Hepatic stellate cell (primary cell): ENCODE measurements at places on chromosomes 6 and 20.

GRCh38 chr20:58783511-58784011, 67.1 kb downstream of the GNAS-AS1 start:
- no peak for DNase-seq

- DNase-seq = no peak
Observed at GRCh38 chr6:141641951-141642350, 490.8 kb upstream of the GJE1 start.

- peak; percentile 31 for DNase-seq
Observed at GRCh38 chr20:23446505-23446904, 6.2 kb downstream of the CST11 start.

- DNase-seq = no peak
Observed at GRCh38 chr6:66478705-66479104, 771.7 kb upstream of the EYS start.

DNA sequence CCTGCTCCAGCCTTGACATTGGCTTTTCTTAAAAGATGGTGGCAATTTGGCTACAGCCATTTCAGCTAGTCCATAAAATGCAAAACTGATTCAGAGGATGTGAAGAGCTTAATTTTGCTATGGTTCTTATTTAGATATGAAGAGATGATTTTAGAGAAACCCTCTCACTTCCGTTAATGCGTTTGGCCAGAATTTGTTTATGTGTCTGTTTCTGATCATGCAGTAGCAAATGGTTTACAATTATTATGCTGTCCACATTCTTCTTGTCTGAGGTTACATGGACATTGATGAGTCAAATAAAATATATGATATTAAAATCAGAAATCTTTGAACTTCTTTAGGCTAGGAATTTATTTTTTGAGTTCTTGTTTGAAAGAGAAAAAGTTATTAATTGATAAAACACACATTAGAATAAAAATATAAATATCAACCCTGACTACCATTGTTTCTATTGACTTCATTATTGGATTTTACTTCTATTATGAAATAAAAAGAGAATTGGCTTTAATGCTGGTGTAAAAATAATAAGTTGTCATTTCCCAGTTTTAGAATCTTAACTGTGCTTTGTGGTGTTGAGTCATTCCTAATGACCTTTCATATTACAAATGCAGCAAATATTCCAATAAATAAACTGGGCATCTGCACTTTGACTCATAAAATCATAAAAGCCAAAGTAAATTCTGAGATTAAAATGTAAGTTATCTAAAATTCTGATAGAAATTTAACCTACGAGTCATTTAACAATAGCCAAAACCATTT, 1286.0 kb upstream of the GJE1 start:
- DNase-seq = no peak

DNA sequence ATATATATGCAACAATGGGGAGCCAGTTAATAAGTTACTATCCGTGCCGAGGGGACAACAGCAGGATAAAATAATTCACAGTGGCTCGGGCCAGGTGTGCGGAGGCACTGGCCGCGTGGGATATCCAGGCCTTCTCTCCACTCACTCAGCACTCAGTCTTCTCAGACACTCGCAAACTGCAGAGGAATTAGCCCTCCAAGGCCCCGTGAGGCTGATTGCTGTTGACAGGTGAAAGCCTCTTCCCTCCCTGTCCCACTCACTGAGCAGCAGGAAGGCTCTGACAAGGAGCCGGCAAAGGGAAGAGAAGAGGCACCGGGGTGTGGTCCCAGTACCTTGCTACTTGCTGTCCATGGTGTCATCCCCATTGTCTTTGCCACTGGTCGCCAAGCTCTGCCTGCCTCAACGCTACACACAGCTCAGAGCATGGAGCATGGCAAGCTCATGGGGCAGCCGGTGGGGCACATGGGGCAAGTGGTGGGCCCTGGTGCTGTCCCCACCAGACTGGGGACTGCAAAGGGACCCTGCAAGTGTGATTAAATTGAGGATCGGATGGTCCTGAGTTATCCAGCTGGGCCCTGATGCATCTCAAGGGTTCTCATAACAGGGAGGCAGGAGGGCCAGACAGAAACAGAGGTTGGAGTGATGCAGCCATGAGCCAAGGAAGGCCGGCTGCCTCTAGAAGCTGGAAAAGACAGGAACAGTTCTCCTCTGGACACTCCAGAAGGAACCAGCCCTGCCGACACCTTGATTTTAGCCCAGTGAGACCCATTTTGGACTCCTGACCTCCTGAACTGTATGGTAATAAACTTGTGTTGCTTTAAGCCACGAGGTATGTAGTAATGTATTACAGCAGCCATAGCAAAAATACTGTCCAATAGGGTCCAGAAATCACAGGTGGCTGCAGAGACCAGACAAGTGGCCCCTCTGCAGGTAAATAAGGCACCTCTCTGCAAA, 119.7 kb downstream of the PSMB1 start:
- DNase-seq = no peak

DNA sequence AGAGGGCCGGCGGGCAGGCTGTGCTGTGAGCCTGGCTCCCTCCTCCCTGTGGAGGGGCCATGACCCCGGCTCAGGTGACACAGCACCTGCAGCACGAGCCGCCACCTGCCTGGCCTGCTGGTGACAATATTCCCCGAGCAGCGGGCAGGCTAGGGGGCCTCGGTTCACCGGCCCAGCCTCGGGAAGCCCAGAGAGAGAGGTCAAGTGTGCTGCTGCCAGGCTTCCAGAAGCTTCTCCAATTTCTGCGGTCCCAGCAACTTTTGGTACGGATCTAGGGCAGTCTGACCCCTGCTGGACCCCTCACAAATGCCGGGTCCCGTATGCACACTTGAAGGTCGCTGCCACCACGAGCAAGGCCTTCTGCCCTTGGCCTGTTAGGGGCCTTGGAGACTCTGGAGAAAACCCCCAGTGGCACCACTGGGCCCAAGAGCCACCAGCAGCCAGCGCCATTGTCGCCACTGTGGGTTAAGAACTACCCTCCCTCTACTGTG, 38.6 kb upstream of the NOL4L start:
- no peak for DNase-seq

- peak; percentile 66 for DNase-seq
Observed at GRCh38 chr6:82144007-82144851, 103.3 kb downstream of the IBTK start.

GRCh38 chr6:35082733-35083403, 58.3 kb downstream of the TCP11 start:
- DNase-seq = no peak

DNA sequence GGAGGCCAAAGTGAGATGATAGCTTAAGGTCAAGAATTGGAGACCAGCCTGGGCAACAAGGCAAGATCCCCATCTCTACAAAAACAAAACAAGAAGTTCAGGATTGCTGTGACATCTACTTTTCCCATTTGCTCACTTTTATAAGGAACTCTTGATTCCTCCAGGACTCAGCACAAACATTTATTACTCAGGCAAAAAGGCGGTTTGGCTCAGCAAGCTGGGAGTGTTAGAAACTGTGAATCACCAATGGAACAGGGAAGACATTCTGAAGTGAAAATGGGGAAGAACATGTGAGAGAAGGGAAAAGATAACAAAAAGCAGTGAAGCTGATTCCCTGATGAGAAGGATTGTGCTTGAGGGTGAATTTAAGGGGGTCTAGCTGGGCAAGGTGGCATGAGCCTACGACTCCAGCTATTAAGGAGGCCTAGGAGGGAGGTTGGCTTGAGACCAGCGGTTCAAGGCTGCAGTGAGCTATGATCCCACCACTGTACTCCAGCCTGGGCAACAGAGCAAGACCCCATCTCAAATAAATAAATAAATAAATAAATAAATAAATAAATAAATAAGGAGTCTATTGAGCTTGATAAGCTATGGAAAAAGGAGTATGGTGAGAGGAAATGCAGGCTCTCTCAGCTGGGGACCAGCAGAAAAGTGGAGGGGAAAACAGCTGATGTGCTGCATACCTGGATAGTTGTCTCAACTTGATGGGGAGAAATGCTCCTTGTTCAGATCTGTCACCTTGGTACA, 65.4 kb upstream of the HDDC2 start:
- DNase-seq = no peak

DNA sequence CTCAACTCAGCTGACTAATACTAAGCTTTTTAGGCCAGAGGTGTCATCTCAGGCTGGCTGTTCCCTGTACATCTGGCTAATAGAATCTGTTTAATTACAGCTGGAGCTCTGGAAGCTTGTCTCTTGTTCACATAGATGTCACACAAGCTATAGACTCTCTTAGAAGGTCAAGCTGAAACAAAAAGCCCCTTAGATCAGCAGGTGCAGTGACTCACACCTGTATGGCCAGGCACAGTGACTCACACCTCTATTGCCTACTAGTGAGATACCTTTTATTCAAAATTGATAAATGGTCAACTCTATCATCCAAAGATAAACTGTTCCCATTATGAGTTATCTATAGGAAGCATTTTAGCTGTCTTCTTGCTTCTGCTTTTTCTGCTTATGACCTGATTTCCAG, 29.9 kb upstream of the MTHFD1L start:
- DNase-seq = no peak

DNA sequence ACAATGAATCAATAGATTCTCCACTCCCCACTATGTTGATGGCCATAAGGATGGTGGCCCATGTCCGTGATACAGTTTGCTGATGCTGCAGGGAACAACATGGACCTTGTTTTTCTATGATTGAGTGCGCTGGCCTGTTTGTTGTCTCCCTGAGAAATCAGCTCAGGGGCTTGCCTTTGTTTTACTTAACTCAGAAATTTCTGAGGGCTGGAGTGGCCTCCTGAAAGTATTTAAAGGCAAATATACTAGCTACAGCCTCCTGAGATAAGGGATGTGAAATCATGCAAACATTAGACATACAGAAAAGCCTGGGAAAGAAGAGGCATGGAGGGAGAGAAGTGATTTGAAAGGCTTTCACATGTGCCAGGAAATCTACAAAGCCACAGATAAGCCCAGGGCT, 170.3 kb upstream of the FLRT3 start:
- DNase-seq = no peak

GRCh38 chr20:11473983-11474382, 443.7 kb upstream of the BTBD3 start:
- DNase-seq = no peak

GRCh38 chr20:4959592-4959991, 41.7 kb downstream of the SLC23A2 start:
- no peak for DNase-seq

GRCh38 chr6:63802606-63803206, 167.1 kb downstream of the PHF3 start:
- no peak for DNase-seq

DNA sequence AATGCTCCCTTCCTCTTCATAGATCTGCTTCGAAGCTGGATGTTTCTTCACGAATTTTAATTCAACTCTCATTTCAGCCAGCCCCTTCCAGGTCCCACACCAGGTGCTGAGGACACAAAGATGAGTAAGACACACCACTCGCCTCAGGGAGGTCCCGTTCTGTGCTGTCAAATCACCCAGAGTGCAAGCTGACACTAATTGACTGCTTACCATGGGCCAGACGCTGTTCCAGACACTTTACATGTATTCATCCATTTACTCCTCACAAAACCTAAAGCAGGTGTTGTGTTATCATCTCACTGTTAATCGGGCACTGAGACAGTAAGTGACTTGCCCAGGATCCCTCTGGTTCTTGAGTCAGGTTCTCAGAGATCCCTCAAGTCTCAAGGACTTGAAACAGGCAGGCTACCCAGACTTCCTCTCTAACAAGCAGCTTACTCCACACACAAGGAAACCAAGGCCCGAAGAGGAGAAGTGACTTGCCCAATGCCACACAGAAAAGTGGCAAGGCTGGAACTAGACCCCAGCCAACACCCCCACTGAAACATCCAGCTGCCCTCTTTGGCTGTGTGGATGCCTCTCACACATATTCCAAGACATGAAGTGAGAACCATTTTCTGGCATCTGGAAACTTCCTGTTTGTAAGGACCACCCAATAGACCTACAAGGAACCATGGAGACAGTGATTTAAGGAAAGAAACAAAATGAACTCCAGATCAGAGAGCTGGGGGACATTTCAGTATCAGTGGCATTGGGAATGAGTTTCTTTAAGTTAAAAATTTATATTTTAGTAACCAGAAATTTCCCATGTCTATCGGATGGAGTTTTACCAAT, 174.5 kb downstream of the CDC5L start:
- DNase-seq = no peak

DNA sequence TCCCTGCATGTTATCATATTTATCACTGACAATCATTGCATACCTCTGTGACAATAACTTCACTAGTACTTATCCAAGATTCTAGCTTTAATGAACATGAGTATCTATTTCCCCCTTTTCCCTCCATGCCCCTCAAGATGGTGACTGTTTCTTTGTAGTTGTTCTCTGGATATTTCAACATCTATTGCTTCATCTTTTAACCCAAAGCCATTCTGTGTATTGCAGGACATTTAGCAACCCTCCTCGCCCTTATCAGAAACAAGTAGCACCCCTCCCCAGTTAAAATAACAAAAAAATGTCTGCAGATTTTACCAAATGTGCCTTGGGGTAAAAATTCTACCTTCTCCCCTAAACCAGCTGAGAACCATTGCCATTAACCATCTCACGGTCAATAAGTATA, 979.8 kb upstream of the MANEA start:
- no peak for DNase-seq

- DNase-seq = no peak
Observed at GRCh38 chr6:153538491-153538890, 407.4 kb upstream of the RGS17 start.

DNA sequence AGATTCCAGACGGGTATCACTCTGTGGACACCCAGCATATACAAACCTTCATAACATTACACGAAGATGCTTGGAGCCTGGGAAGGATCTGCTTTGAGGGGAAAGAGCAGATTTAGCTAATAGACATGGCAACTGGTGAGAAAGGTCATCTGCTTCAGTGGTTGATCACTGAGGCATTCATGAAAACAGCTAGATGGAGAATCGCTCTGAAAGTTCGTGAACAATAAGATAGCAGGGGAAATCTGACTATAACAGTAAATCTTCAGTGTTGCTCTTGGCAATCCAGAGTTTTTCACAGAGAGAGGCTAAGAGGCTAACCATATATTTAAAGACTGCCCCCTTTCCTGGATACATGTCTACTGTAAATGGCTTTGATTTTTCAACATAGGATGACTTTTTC, 245.3 kb downstream of the FARS2 start:
- DNase-seq = no peak

GRCh38 chr6:3887150-3887700, 38.1 kb downstream of the FAM50B start:
- DNase-seq = peak; percentile 42

GRCh38 chr6:165110860-165111259, 198.5 kb downstream of the C6orf118 start:
- DNase-seq = no peak

- DNase-seq = no peak
Observed at GRCh38 chr6:35007016-35007415, 118.0 kb downstream of the ANKS1A start.

- DNase-seq = no peak
Observed at GRCh38 chr6:156910938-156911337, 133.8 kb downstream of the ARID1B start.

DNA sequence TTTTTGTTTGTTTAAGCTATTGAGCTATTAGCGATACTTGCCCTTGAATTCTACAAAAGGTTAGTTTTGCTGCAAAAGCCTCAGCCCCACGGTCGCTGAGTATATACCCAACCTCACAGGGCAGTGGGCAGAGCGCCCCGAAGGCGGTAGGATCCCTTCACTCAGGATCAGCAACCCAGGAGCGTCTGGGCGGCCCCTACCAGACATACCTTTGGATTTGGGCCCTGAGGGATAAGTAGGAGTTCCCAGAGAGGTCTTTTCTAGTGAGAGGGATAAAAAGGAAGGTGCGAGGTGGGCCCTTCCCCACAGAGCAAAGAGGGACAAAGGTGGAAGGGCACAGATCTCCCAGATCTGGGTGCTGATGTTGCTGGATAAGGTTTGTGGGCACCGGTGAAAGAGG, 6.1 kb downstream of the SASH1 start:
- DNase-seq = no peak
